Stomach (tissue), 19 donors: ENCODE measurements at places on chromosomes 1 and 21. TPM values are rescaled to one million over a fixed set of nuclear protein-coding genes. Genes with fewer than 3 reads are reported as not detected.
A peak's percentile ranks its signal among the peaks of the same experiment; 100 is the strongest.

CACHD1 gene
- total RNA-seq = 5.1 TPM

DNA sequence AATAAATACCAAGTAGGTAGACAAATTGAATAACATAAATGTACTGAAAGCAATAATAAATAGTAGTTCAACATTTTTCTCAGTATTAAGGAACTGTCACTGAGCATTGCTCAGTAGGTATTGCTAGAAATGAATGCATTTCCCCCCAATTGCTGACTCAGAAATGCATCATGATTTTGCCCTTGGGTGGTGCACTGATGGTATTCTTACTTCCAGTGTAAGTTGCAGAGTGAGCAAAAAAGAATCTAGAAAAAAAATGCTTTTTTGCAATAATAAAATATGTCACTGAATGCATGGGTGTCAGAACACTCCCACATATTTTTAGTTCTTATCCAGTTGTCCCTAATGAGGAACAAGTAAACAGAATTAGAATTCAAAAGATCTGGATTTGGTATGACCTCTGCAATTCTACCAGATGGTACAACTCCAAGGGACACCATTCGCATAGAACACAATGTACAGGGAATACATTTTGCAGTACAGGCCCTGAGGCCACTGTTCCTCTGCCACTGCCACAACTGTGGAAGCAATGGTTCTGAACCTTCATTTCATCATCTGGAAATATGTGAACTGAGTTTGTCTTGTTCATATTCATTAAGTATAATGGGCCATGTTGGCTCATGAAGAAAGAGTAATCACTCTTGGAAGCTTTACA lies 78.0 kb downstream of the ATP6V1G3 start:
- no peaks in the 10 kb centered on the region for H3K27me3 ChIP-seq
- H3K4me1 ChIP-seq = no peaks in the 10 kb centered on the region
- no peak overlapping the region for H3K27ac ChIP-seq
- no peaks in the 10 kb centered on the region for H3K36me3 ChIP-seq
- DNase-seq = no peak
- H3K4me3 ChIP-seq = no peak overlapping the region

GRCh38 chr1:19154876-19155275 lies 55.2 kb downstream of the UBR4 start:
- peaks cover 100% of the 10 kb centered on the region for H3K36me3 ChIP-seq
- H3K4me1 ChIP-seq = no peaks in the 10 kb centered on the region
- no peak overlapping the region for H3K4me3 ChIP-seq
- no peak for DNase-seq

DNA sequence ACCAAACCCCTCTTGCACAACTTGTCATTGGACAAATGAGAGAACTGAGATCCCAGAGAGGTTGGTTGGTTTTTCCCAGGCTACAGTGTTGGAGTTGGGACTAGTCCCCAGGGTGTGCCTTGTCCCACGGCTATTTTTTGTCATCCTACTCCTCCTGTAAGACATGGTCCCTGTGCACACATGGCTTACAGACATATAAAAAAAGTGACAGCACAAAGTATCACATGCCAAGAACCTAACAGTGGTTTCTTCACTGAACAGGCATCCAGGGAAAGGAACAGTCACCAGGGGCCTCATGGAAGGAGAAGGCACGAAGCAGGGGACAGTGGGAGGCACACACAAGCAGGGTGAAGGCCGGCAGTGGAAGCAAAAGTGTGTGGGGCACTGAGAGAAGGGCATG lies 36.5 kb downstream of the SERBP1 start:
- H3K36me3 ChIP-seq = peaks cover 11% of the 10 kb centered on the region
- DNase-seq = no peak
- no peaks in the 10 kb centered on the region for H3K27me3 ChIP-seq
- H3K4me3 ChIP-seq = no peak overlapping the region

- no peaks in the 10 kb centered on the region for H3K27me3 ChIP-seq
- peak; percentile 29 for DNase-seq
- H3K36me3 ChIP-seq = no peaks in the 10 kb centered on the region
- no peak overlapping the region for H3K4me3 ChIP-seq
These were observed 39.0 kb upstream of the DIPK1A start for GRCh38 chr1:93000291-93000690.

DNA sequence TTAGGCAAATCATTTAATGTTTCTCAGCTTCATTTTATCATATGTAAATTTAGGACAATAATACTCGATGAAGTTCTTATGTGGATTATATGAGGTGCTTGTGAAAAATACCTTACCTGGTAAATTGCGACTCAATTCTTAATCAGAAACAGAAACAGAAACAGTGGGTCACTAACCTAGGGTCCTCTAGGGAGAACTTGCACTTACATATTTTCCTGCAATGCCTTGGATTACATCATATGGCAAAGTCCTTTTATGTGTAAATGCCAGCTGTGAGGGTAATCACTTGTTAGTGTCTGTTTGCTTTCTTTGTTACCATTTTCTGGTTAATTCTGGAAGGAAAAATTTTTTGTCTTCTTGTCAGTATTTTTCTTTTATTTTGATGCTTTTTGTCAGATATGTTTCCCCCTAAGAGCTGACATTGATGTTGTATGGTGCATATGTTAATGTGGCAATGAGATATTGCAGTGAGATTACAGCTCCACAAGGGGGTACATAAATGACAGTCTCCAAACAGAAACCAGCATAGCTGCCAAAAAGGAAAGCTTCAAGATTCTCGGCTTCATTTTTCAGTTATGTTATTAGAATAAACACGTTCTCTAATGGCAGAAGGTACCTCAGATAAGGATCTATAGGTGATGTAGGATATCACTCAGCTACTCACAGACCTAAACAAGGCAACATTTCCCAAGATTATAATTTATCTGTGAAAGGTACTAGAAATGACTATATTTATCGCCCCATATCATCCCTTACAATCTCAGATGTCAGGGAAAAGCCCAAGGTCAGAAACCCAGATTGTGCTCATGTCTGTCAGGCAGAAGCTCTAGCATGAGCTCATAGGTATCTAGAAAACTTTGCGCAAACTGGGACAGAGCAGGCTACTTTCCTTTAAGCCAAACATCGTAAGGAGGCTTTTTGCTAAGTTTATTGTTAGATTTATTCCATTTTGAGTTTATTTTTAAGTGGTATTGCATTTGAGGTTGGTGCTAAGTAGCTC lies 119.9 kb downstream of the FASLG start:
- no peaks in the 10 kb centered on the region for H3K36me3 ChIP-seq
- H3K4me1 ChIP-seq = no peaks in the 10 kb centered on the region
- no peak overlapping the region for H3K4me3 ChIP-seq
- no peak for DNase-seq

DNA sequence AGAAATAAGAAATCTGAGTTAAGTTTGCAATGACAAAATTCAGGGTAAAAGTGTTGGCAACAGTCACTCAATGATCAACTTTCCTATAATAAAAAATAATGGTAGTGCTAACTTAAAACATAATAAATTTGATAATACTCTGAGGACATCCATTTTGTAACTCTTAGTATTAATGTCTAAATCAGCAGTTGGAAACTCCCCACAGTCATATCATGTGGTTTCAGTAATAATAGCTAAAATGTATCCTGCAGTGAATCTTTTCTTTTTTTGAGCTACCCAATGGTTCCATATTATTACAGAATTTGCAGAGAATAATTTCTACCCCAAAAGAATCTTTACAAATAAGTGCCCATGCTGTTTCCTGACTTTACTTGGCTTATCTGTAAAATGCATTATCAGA lies 286.7 kb downstream of the PTPRC start:
- no peak overlapping the region for H3K4me3 ChIP-seq
- no peak overlapping the region for H3K27ac ChIP-seq
- no peaks in the 10 kb centered on the region for H3K36me3 ChIP-seq
- no peaks in the 10 kb centered on the region for H3K27me3 ChIP-seq

- no peak overlapping the region for H3K4me3 ChIP-seq
- H3K27me3 ChIP-seq = peaks cover 4% of the 10 kb centered on the region
- peaks cover 70% of the 10 kb centered on the region for H3K4me1 ChIP-seq
- H3K27ac ChIP-seq = peak overlapping the region; percentile 71
These were observed 156.5 kb downstream of the CASZ1 start for GRCh38 chr1:10639775-10640578.

NBPF4 gene
- not detected for total RNA-seq

- no peak overlapping the region for H3K4me3 ChIP-seq
- peaks cover 1% of the 10 kb centered on the region for H3K4me1 ChIP-seq
- H3K27ac ChIP-seq = no peak overlapping the region
- DNase-seq = peak; percentile 38
- H3K27me3 ChIP-seq = no peaks in the 10 kb centered on the region
- H3K36me3 ChIP-seq = peaks cover 31% of the 10 kb centered on the region
These were observed 48.1 kb upstream of the WNT2B start for GRCh38 chr1:112460615-112461014.

SLAMF8 gene
- 4.5 TPM for total RNA-seq

DNA sequence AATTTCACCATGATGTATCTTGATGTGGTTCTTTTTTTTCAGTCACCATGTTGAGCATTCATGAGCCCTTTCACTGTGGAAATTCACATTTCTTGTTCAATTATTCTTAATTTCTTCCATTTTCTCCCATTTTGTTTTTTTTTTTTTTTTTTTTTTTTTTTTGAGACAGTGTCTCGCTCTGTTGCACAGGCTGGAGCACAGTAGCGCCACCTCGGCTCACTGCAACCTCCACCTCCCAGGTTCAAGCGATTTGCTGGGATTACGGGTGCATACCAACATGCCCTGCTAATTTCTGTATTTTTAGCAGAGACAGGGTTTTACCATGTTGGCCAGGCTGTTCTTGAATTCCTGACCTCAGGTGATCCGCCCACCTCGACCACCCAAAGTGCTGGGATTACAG lies 14.7 kb downstream of the ZNF644 start:
- DNase-seq = no peak
- peaks cover 41% of the 10 kb centered on the region for H3K4me1 ChIP-seq
- H3K27me3 ChIP-seq = no peaks in the 10 kb centered on the region

DNA sequence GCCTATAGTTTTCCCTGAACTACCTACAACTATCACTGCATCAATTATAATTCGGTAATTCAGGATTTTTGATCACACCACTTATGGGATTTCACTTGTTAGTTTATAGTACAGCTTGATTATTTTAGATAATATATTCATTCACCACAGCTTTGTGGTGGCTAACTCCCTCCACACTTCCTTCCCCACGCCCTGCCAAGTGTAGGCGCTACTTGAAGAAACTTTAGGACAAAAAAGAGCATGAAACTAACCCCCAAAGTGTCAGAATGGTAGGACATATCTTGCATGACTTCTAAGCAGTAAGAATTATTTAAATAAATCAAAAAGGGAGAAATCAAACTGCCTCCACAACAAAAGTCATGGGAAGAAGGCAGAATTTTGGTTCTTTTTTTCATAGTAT lies 70.1 kb downstream of the LHX9 start:
- H3K4me1 ChIP-seq = no peaks in the 10 kb centered on the region
- no peaks in the 10 kb centered on the region for H3K27me3 ChIP-seq
- no peaks in the 10 kb centered on the region for H3K36me3 ChIP-seq
